Smooth muscle cell of trachea (primary cell): ENCODE measurements at places on chromosomes 7 and 10. TPM values are rescaled to one million over a fixed set of nuclear protein-coding genes. Genes with fewer than 3 reads are reported as not detected.

LIPF gene
- total RNA-seq = 0.29 TPM in 1 of 2 replicates, not detected in the other

NUDT5 gene
- 62.2 and 86.5 TPM in 2 replicates for total RNA-seq

NPC1L1 gene
- total RNA-seq = 0.15 and 0.17 TPM in 2 replicates

HOXA10 gene
- total RNA-seq = 0.15 TPM in 1 of 2 replicates, not detected in the other

ADARB2 gene
- not detected in 2 replicates for total RNA-seq

DDIT4 gene
- 267 and 437 TPM in 2 replicates for total RNA-seq

CRHR2 gene
- total RNA-seq = not detected in 2 replicates

FFAR4 gene
- not detected in 2 replicates for total RNA-seq

PRLHR gene
- total RNA-seq = not detected in 2 replicates

EN2 gene
- not detected in 2 replicates for total RNA-seq

GRM3 gene
- not detected in 2 replicates for total RNA-seq

UCMA gene
- not detected in 2 replicates for total RNA-seq

PWWP2B gene
- 8.6 and 22.2 TPM in 2 replicates for total RNA-seq

KCNIP2 gene
- 0.29 and 0.66 TPM in 2 replicates for total RNA-seq

MYH16 gene
- not detected in 2 replicates for total RNA-seq

METTL2B gene
- total RNA-seq = 27.3 and 39.6 TPM in 2 replicates

MRLN gene
- total RNA-seq = not detected in 2 replicates

COPG2 gene
- total RNA-seq = 35.8 and 38.5 TPM in 2 replicates

LRGUK gene
- total RNA-seq = under 0.01 and 0.29 TPM in 2 replicates

GNAI1 gene
- total RNA-seq = 37.1 and 47.1 TPM in 2 replicates

TRIM74 gene
- total RNA-seq = not detected in 2 replicates

ELFN1 gene
- total RNA-seq = 1.7 and 7.6 TPM in 2 replicates

OPN4 gene
- not detected in 2 replicates for total RNA-seq

RBP4 gene
- 0.33 and 0.44 TPM in 2 replicates for total RNA-seq

BAIAP2L1 gene
- total RNA-seq = 1.3 and 4.1 TPM in 2 replicates

AP3M1 gene
- total RNA-seq = 31.1 and 37.1 TPM in 2 replicates

FAM237B gene
- total RNA-seq = not detected in 2 replicates

ARHGAP22 gene
- total RNA-seq = 60.2 and 70.8 TPM in 2 replicates

HOXA6 gene
- not detected in 2 replicates for total RNA-seq

CCDC6 gene
- 34.7 and 42.2 TPM in 2 replicates for total RNA-seq

GJD4 gene
- not detected in 2 replicates for total RNA-seq

WEE2 gene
- 0.33 TPM in 1 of 2 replicates, not detected in the other for total RNA-seq

TEX47 gene
- total RNA-seq = not detected in 2 replicates

SHH gene
- under 0.01 TPM in 1 of 2 replicates, not detected in the other for total RNA-seq
